CD4-positive, alpha-beta T cell treated with Interleukin-10 for 1 hour (primary cell): ENCODE measurements at places on chromosomes 12 and 14.

- DNase-seq, result no peak
Measured at GRCh38 chr12:82904219-82904790, 217.6 kb downstream of the TMTC2 start.

DNA sequence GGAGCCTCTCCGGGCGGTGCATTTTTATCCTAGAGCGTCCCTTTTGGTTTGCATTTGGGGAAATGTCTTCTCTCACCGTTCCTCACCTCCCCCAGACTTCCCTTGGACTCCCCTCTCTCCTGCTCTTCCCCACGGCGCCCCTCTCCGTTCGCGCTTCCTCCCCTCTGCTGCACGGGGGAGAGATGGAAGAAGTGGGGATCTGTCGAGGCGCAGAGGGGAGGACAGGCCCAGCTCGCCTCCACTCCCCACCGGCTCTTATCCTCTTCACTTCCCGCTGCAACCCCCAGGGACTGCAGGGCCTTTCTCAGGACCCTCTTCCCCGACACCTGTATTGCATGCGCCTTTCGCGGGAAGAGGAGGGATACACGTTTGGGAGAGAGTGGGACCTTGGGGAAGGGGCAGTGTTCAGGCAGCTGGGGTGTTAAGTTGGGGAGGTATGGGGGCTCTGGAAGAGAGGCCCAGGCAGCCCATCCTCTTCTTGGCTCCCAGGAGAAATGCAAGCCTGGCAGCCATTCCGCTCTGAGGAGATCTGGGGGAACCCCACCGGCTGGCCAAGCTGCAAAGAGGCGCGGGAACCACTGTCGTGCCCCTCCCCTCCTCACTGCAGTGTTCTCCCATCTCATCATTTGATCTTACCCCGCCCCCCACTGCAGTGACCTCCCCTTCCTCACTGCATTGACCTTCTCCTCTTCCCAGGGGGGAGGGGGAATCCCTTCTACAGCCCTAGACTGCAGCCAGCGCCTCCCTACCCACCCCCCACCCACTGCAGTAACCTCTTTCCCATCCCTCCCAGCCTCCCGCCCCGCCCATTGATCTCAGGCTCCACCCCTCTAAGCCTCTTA, 788 bp downstream of the ENO2 start:
- no peak for DNase-seq

DNA sequence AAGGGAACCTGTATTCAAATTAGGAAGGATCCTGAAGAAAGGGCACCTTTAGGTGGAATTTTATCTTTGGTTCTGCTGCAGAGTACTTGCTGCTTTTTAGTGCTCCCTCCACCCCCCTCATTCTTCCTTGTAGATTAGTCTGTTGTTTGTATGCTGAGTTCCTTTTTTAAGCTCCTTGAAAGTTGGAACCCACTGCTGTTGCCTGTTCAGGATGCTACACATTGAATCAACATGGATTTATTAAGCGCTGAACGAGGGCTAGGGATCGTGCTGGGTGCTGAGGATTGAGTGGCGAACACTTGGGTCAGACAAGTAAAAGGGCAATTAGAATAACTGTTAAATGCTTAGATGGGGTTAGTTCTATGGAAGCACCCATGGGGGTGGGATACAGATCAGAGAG, 884 bp upstream of the AMN1 start:
- DNase-seq, result no peak

- DNase-seq, result no peak
Measured at GRCh38 chr14:57297852-57298251, 29.1 kb downstream of the AP5M1 start.

DNA sequence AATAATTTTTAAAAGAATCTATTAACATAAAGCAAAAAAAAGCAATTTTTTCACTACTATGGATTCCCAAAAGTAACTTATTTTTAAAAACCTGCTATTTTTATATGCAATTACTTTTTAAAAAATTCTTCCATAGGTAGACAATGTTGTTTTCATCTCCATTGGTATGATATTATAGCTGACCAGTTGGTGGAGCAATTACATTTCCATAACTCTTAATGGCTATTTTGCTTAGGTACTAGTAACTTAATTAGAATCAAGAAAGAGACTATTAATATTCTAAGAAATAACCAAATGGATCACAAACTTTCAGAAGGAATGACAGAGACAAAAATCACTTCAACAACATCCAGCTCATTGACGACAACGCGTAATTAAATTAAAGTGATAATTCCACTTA, 64.7 kb upstream of the PTCSC3 start:
- no peak for DNase-seq

DNA sequence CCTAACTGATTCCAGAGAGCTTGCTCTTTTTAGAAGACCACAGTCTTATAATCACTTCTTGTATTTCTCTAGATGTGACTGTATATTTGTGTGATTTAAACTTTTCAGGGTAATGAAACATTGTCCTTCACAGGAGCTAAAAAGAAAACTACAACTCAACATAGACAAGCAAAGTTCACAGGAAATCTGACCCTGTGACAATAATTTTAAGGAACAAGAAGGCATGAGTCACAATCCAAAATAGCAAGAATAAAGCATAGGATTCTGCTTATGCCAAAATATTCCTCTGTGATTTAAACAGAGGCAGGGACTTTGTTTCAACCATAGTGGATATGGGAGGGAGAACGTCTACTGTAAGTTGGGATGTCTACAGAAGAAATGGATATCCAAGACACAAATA, 44.3 kb downstream of the GPR65 start:
- no peak for DNase-seq

GRCh38 chr14:105067140-105067968, 2.1 kb upstream of the GPR132 start:
- peak; percentile 60 for DNase-seq

DNA sequence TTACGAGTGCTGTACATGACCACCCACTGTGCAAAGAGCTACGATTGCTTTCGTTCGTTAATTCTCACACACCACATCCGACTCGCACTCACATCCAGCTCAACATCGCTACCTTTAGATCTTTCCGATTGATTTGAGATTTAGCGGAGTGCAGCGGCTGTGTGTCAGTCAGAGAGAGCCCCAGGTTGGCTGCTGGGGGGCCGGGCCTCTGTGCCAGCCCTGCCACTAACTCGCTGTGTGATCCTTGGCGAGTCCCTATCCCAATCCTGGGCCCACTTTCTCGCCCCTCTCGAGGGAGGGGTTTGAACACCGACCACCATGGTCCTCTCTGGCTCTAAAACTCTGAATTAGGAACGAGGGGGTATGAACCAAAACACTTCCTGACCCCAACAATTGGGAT, 8.6 kb downstream of the DLK1 start:
- no peak for DNase-seq

DNA sequence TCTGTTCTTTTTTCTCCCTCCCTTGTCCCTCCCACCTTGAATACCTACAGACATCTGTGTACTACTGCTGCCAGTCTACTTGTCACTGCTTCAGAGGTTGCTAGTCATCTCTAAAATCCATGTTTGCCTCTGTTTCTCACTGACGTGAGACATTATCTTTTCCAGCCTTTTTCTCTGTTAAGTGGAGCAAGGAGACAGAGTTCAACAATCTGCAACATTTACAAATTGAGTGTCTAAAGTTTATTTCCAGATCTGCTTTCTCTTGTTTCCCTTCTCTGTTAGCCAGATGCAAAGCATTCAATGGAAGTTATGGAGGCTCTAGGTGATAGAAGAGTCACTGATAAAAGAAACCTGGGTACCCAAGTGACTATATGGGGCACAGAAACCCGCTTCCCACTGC, 47.5 kb upstream of the CNTN1 start:
- no peak for DNase-seq

- DNase-seq, result no peak
Measured at GRCh38 chr14:66056926-66057552, 429.1 kb upstream of the CCDC196 start.

DNA sequence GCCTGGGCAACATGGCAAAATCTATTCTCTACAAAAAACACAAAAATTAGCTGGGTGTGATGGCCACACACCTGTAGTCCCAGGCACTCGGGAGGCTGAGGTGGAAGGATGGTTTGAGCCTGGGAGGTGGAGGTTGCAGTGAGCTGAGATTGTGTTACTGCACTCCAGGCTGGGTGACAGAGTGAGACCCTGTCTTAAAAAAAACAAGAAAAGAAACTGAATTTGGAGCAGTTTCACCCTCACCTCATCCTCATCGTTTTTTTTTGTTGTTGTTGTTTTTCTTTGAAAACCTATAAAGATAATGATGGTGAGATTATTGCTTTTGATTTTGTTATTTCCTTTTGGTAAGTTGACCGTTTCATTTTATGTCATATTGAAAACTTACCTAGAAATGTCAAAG, 60.7 kb downstream of the SLC38A6 start:
- DNase-seq, result no peak

DNA sequence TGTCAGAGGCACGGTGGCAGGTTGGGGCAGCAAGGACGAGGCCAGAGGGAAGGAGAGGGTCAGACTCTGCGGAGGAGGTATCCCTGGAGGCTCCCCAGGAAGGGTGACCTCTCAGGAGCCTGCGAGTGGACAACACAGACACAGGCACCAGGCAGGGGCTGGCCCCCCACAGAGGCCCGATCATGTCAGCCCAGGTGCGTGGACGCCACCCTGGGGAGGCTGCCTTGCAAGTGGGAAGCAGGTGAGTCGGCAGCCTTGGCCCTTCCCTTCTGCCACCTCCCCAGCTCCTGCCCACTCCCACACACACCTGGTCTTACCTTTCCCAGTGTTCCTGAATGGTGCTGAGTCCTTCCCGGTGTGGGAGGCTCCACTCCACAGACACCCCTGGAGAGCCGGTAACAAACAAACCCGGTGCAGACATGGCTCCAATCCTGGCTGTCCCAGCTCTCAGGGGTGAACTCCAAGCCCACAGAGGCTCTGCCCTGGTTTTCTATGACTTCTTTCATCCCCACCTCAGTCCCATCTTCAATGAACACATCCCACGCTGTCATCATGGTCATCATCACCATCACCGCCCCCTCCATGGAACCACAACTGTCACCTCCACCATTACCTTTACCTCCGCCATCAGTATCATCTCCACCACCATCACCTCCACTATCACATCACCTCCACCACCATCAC, 5.2 kb downstream of the ZBTB42 start:
- DNase-seq, result no peak

DNA sequence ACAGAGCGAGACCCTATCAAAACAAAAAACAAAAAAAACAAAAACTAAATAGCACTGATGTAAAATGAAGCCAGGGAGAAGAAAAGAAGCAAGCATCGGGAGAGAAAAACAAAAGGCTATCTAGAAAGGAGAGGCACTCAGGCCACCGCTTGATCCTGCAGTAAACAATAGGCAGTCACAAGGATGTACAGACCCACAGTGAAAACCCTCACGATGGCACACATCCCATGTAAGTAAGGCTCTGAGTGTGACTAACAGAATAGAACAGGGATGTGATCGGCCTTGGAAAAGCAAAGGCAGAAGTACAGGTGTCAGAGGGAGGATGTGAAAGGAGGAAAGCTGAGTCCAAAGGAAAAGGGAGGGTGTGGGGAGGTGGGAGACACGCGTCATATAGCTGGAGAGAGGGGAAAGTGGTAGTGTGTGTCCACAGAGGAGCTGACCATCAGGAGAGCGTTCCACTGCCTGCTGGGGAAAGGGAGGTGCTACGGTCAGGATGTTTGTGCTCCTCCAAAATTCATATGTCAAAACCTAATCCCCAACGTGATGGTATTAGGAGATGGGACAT, 31.5 kb downstream of the CAMKK2 start:
- no peak for DNase-seq

DNA sequence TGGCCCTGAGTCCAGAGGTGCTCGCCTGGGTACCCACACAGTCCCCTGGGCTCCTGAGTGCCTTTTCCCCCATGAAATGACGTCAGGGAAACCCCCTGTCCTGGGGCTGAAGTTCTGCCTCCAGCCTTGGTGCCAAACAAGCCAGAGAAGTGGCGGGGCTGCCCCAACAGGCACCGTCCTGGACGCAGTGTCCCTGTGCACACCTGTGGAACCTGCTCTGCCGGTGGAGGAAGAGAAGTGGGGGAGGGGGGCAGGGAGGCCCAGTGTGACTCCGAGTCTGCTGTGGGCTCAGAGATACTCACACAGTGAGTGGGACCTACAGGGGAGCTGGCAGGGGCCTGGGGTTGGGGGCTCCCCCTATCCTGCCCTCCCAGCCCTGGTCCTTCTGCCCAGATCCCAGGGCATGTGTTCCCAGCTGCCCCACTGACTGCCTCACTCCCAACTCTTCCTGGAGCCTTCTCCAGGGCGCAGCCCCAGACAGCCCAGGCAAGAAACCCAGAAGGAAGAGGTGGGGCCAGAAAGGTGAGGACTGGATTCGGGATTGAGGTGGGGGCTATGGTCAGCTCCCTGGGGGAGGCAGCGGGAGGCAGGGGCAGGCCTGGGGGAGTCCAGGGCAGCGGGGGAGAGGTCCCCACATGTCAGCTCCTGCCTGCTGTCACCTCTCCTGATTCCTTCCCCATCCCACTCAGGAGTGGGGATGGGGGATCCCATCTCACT, 24.7 kb downstream of the CCDC85C start:
- no peak for DNase-seq

- DNase-seq, result no peak
Measured at GRCh38 chr12:120378036-120378435, 9.1 kb upstream of the MSI1 start.

GRCh38 chr12:122860040-122860853, 25.0 kb downstream of the HIP1R start:
- DNase-seq, result peak; percentile 82

DNA sequence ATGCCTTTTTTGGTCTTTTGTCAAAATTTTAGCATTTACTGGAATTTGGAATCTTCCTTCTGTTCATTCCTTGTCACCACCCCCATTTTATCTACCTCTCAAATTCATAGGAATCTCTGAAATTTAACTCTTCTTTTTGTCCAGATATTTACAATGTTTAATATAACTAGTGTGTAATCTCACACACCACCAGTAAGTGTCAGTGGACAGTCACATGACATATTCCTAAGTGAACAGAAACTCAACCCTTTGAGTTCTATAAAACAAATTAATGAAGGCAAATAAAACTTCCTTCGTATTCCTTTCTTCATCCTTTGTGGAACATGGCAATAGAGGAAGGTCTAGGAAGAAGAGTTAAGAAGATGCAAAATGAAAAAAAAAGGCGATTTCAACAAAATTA, 26.6 kb downstream of the ATF7 start:
- no peak for DNase-seq

GRCh38 chr14:99041141-99041819, 230.7 kb downstream of the BCL11B start:
- DNase-seq, result no peak

DNA sequence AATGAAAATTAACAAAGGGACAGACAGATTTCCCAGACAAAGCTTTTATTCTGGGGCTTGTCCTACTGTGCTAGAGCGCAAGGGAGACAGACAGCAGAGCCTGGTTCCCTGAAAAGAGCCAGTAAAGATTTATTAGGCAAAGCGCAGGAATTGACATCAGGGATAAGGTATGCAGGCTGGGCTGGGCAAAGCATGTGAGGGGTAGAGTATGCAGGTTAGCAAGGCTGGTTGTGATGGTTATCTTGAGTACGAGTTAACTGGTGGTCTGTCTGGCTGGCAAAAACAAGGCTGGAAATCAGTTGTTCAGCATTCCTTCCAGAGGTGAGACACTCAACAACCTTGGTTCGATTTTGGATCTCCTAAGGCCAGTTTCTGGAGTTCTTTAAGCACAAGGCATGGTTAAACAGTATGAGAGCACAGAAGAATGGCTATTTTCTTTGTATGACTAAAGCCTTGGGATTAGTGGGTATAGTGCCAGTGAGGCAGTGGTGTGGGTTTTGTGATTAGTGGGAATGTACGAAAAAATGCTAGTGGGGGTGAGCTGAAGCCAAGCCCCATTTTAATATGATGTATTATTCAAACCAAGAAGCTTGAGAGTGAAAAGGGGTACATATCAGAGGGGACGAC, 30.9 kb downstream of the BTBD7 start:
- no peak for DNase-seq

- no peak for DNase-seq
Measured at GRCh38 chr12:127680516-127680915, 586.5 kb upstream of the TMEM132C start.

GRCh38 chr14:74792249-74793039, 29.3 kb downstream of the YLPM1 start:
- DNase-seq, result peak; percentile 46
